ENCODE measurements at places on chromosomes 11 and 22.

DNA sequence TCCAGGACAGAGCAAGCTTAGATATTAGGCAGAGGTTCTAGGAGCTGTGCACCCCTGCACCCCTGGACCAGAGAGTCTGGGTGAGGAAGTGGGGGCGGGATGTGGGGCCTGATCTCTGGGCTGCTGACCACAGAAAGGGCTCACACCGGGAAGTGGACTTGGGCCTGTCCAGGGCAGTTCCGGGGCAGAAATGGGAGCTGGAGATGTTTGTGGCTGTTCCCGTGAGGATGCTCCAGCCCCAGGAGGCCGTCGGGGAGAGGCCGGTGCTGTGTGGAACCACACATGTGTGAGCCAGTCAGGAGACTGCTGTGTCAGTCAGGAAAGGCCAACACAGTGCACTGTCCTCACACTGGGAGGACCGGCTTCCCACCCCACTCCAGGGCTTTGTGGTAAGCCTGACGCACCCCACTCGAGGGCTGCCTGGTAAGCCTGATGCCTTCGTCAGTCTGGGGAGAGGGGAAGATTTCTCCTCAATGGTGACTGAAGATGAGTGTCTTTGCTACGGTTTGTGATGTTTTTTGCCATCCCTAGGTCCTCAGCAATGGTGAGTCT, 741.0 kb downstream of the BRD1 start:
- no peak for DNase-seq

GRCh38 chr11:104999721-105000120, 23.2 kb downstream of the CASP5 start:
- no peak for DNase-seq

- no peak for DNase-seq
Observed at GRCh38 chr11:44328138-44328660, 18.3 kb upstream of the ALX4 start.

DNA sequence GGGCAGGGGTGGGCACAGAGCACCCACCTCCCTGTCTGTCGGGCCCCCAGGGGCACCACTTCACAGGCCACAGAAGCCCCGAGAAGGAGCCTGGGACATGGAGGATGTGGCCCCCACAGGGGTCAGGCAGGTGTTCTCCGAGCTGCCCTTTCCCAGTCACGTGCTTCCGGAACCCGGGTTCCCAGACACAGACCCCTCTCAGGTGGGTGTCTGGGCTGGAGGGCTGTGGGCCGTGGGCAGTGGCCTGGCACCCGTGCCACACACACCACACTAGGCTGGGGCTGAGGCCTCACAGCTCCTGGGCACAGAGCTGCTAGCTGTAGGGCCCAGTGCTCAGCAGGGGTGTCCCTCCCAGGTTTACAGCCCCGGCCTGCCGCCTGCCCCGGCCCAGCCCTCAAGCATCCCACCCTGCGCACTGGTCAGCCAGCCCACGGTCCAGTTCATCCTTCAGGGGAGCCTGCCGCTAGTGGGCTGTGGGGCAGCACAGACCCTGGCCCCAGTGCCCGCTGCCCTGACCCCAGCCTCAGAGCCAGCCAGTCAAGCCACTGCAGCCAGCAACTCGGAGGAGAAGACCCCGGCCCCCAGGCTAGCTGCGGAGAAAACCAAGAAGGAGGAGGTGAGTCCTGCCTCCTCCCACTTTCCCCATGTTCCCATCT, 5.5 kb downstream of the IRF7 start:
- no peak for DNase-seq

GRCh38 chr11:130423541-130424142, 4.8 kb downstream of the ADAMTS8 start:
- DNase-seq = no peak
